Aorta (tissue), 5 donors: ENCODE measurements at places on chromosomes 2 and 18. TPM values are rescaled to one million over a fixed set of nuclear protein-coding genes. Genes with fewer than 3 reads are reported as not detected.

RGPD3 gene
- total RNA-seq = not detected

ABCB11 gene
- total RNA-seq = 0.21 TPM

SCYGR6 gene
- not detected for total RNA-seq

ASXL3 gene
- total RNA-seq = 5.1 TPM

PARD3B gene
- total RNA-seq = 50.9 TPM

PTPRN gene
- 0.39 TPM for total RNA-seq

MTCL1 gene
- total RNA-seq = 10.5 TPM

FHOD3 gene
- total RNA-seq = 42.0 TPM

VSNL1 gene
- total RNA-seq = not detected

BCL11A gene
- 2.0 TPM for total RNA-seq

CCDC68 gene
- 4.4 TPM for total RNA-seq

SNX17 gene
- 90.5 TPM for total RNA-seq

CPO gene
- total RNA-seq = 0.58 TPM

SKOR2 gene
- not detected for total RNA-seq

COL6A3 gene
- total RNA-seq = 190 TPM

SPATA3 gene
- total RNA-seq = not detected

LBH gene
- 105 TPM for total RNA-seq

SERPINB12 gene
- total RNA-seq = not detected

SERPINB2 gene
- total RNA-seq = 2.0 TPM

MRO gene
- total RNA-seq = 3.2 TPM

AAK1 gene
- 95.6 TPM for total RNA-seq

ZNF385B gene
- total RNA-seq = 3.3 TPM

TMEM178A gene
- 2.0 TPM for total RNA-seq

DOCK10 gene
- 81.8 TPM for total RNA-seq

ZC3H6 gene
- 18.2 TPM for total RNA-seq

FAM228A gene
- 1.7 TPM for total RNA-seq

SCN9A gene
- 15.2 TPM for total RNA-seq

MC4R gene
- total RNA-seq = not detected

POTEI gene
- total RNA-seq = 0.06 TPM

SCN7A gene
- total RNA-seq = 3.6 TPM

TUBA3D gene
- not detected for total RNA-seq

SLC9A2 gene
- not detected for total RNA-seq

SH2D6 gene
- total RNA-seq = not detected

NPPC gene
- not detected for total RNA-seq

LDAH gene
- 13.0 TPM for total RNA-seq

LOXHD1 gene
- 1.0 TPM for total RNA-seq

UGT1A10 gene
- not detected for total RNA-seq

RGPD4 gene
- 0.33 TPM for total RNA-seq

GRP gene
- not detected for total RNA-seq

ITGB6 gene
- total RNA-seq = 0.18 TPM

TFPI gene
- total RNA-seq = 105 TPM

CTLA4 gene
- 1.8 TPM for total RNA-seq

USP37 gene
- 22.2 TPM for total RNA-seq

HOXD8 gene
- 14.4 TPM for total RNA-seq

AQP12B gene
- total RNA-seq = not detected

SH3RF3 gene
- 22.8 TPM for total RNA-seq

KCNJ3 gene
- 5.1 TPM for total RNA-seq

RAPGEF4 gene
- 6.7 TPM for total RNA-seq

TEKT4 gene
- total RNA-seq = not detected

DAW1 gene
- not detected for total RNA-seq

ARHGAP25 gene
- total RNA-seq = 21.1 TPM

SAG gene
- total RNA-seq = not detected

SERPINB13 gene
- total RNA-seq = not detected

CNRIP1 gene
- total RNA-seq = 31.7 TPM

RNF144A gene
- 6.7 TPM for total RNA-seq

ANKRD53 gene
- 3.3 TPM for total RNA-seq

UPP2 gene
- total RNA-seq = not detected

FER1L5 gene
- total RNA-seq = 0.42 TPM
